ENCODE measurements at places on chromosomes 13 and 19.

DNA sequence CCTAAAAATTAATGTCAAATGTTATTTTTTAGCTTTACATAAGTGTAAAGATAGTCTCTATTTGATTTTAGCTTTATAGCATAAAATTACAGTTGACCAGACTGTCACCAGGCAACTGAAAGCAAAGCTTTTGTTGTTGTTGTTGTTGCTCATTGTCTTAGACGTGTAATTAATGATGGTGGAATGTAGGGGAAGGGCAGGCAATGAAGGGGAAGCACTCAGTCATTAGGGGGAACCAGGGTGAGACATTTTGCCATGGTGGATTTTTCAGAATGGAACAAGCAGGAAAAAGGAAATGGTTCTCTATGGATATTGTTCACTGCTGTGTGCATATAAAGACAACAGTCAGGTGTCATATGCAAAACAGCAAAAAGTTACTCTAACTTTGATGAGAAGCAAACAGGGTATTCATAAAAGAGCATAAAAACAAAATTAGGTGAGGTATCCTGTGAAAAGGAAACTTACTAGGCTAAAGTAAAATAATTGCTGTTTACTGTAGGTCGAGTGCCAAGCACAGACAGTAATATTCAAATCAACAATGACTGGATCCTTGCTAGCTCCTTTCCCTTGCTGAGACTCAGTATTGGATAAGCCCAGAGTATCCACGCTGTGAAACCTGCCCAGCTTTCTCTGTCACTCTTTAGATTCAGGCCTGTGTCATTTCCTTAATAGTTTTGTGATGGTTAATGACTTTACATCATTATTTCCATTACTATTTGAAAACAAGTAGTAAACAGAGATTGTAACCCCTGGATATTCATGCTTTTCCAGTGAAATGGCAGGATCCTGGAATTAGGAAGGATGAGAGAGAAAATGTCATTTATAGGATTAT, 110.5 kb downstream of the LRCH1 start:
- no peak for DNase-seq

- DNase-seq = no peak
Observed at GRCh38 chr13:105740739-105741138, 794.7 kb downstream of the EFNB2 start.

DNA sequence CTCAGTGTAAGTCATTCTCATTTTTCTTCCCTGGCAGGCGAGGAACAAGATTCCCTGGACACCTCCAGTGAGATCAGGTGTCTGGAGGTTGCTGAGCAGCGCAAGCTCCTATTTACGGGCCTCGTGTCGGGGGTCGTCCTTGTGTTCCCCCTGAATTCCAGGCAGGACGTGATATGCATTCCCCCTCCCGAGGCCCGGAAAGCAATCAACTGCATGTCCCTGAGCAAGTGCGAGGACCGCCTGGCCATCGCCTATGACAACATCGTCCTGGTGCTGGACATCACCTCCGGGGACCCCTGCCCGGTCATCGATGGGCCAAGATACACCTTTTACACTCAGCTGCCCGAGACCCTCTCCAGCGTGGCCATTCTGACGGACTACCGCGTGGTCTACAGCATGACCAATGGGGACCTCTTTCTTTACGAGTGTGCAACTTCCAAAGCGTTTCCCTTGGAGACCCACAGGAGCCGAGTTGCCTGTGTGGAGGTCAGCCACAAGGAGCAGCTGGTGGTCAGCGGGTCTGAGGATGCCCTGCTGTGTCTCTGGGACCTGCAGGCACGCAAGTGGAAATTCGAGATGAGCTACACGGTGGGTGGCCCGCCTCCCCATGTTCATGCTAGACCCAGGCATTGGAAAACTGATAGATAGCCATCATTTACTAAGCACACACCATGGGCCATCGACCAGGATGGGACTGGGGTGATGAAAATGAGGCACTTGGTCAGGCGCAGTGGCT, 21.5 kb upstream of the SIN3B start:
- DNase-seq = no peak

DNA sequence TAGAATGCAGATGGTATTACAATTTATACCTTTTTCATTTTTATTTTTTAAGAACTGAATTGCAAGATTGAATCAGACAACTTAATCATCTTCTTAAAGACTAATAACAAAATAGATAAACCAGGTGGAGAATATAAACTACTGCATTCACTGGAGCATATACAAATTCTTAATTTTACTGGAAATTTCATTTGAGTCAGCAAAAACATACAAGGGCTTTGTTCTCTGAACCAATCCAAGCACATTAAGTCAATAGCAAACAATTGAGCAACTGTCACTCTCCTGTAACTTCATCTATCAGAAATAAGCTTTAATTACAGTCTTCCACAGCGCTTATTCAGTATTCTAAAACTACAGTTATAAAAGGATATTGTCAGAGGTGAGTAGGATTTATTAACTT, 167.4 kb upstream of the OBI1 start:
- no peak for DNase-seq

- peak; percentile 71 for DNase-seq
Observed at GRCh38 chr19:8609279-8610040, 1.1 kb downstream of the ADAMTS10 start.

- no peak for DNase-seq
Observed at GRCh38 chr19:2064395-2064787, 13.3 kb upstream of the MKNK2 start.

DNA sequence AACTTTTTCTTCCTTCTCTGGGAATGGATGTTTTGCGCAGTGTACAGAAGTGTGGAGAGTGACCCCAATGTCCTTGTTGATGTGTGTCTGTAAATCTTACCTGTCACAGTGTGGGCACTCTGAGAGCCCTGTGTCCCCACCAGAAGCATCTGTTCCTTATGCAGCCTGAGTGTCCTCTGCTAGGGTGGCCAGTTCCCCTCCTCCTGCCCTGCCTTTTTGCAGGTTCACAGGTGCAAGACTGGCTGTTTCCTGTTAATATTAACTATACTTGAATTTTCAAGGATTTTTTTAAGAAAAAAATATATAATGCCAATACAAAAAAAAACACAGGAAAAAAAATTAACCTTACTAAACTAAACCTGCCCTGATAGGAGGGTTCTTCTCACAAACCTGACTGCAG, 12.0 kb upstream of the GRAMD1A start:
- no peak for DNase-seq

All from AG08395 (cell line).